ENCODE measurements at places on chromosomes 2 and 18. TPM values are rescaled to one million over a fixed set of nuclear protein-coding genes. Genes with fewer than 3 reads are reported as not detected.

Gene ATP6V1C2
- not detected for total RNA-seq

Gene KIF3C
- total RNA-seq = 13.0 TPM

Gene SPATA3
- not detected for total RNA-seq

Gene C2orf78
- total RNA-seq = not detected

Gene AFF3
- total RNA-seq = 4.0 TPM

Gene POTEI
- not detected for total RNA-seq

Gene EFHD1
- total RNA-seq = 1.9 TPM

Gene ATOH8
- total RNA-seq = 5.7 TPM

Gene CFC1
- total RNA-seq = not detected

Gene CRYGD
- not detected for total RNA-seq

Gene PSMA8
- total RNA-seq = not detected

Gene SIX3
- total RNA-seq = not detected

Gene OR6B2
- total RNA-seq = not detected

Gene PSD4
- total RNA-seq = 13.6 TPM

Gene BUB1
- 5.0 TPM for total RNA-seq

Gene GNAL
- total RNA-seq = 1.3 TPM

Gene ZNF804A
- 0.12 TPM for total RNA-seq

Gene NMS
- total RNA-seq = not detected

Gene ZNF396
- 1.2 TPM for total RNA-seq

Gene ACAA2
- total RNA-seq = 54.0 TPM

Gene SH3RF3
- total RNA-seq = 24.2 TPM

Gene PRKAG3
- total RNA-seq = not detected

Gene GPR39
- total RNA-seq = 15.3 TPM

Gene PIEZO2
- total RNA-seq = 49.3 TPM

Gene PDE11A
- total RNA-seq = under 0.01 TPM

Gene C2orf81
- 3.8 TPM for total RNA-seq

Gene ANKRD30BL
- total RNA-seq = not detected

Gene FLACC1
- 1.9 TPM for total RNA-seq

Gene CCDC102B
- total RNA-seq = 17.2 TPM

Gene PROKR1
- not detected for total RNA-seq

Gene CHRNG
- total RNA-seq = not detected

Gene FAM237A
- not detected for total RNA-seq

Gene CCDC68
- 3.6 TPM for total RNA-seq

Gene ALKAL2
- not detected for total RNA-seq

Gene PLGLB2
- 2.8 TPM for total RNA-seq

Gene GALNT14
- 12.8 TPM for total RNA-seq

Gene CYP26B1
- total RNA-seq = 10.2 TPM

Gene ASB18
- not detected for total RNA-seq

Gene ECEL1
- total RNA-seq = not detected

Gene ZNF385B
- under 0.01 TPM for total RNA-seq

Gene ERFE
- total RNA-seq = 2.9 TPM

Gene FAM110C
- under 0.01 TPM for total RNA-seq
